Common myeloid progenitor, CD34-positive (primary cell): ENCODE measurements at places on chromosomes 3 and 15.

DNA sequence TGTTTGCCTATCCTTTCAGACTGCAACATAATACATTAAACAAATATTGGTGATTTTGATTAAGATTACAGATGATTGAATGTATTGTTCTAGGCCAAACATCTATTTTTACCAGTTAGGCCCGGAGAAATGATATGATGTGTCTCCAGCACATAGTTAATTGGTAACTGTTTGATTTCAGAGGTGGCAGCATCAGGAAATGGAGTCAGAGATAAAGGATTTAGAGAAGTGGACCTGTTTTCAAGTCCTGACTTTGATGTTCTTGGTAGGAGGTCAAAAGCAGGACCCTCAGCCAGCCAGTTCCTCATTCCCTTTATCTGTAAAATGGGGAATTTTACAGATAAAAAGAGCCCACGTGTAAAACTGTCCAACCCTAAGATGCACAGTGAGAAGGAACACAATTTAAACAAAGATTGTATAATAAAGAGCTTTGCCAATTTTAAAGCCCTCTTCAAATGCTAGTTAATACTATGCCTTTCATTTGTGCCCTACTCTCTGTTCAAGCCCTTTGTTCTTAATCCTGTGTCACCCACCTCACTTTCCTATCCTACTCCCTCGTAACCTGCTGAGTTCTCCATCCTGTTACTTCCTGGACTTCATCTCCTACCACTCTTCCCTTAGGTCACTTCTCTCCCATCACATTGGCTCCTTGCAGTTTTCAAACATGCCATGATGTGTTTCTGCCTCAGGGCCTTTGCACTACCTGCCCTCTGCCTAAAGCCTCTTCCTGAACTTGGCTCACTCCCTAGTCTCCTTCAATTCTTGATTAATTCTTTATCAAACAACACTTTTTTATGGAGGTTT, 2.5 kb downstream of the TMEM212 start:
- DNase-seq = no peak

GRCh38 chr15:79878078-79878705, 18.6 kb downstream of the MTHFS start:
- no peak for DNase-seq

DNA sequence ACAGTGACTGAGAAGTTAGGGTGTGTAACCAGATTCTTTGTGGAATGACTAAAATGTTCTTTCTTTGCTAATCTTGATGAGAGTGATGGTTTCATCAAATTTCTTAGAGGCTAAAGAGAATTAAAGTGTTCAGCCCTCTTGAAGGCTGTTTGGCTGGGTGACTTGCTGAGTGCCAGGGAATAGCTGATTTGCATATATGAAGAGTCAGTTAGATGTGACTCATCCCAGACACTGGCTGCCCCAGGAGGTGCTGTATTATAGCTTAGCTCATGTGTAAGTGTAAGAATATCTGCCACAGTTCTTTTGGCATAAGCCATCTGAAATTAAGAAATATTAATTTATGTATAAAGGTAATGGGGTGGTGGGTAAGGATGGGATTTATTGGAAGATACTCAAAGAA, 535.1 kb downstream of the NLGN1 start:
- DNase-seq = no peak

- DNase-seq = no peak
Measured at GRCh38 chr15:38877471-38877870, 312.9 kb upstream of the RASGRP1 start.

DNA sequence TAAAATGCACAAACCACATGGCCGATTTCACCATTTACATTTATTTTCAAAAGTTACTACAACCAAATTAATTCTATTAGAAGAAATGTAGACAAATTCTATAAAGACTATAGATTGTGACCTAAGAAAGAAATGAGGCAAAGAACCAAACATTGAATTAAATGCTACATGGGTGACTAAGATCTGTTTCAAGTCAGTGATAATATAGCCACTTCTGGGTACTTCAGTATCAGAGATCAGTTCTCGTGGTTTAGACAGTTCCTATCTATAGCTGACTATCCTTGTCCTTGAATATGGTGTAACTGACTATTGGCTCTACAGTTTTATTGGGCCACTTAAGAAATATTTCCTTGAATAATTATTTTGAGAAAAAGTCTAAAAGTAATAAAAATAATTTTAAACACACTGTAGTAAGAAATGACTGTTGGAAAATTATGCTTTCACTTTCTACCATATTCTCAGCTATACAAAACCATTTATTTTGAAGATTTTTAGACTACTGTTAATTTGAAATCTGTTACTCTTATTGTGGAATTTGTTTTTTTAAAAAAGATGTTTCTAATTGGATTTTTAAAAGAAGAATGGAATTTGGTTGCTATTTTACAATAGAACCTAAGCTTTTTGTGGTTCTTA, 14.1 kb downstream of the KCNMB3 start:
- DNase-seq = no peak

DNA sequence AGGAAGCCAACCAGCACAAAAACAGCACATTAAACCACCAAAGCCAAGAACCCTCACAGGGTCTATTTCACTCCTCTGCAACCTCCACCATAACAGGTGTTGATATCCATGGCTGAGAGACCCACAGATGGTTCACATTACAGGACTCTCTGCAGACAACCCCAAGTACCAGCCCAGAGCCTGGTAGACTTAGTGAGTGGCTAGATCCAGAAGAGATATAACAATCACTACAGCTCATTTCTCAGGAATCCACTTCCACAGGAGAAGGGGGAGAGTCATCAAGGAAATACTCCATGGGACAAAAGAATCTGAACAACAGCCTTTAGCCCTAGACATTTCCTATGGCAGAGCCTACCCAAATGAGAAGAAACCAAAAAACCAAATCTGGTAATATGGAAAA, 168.1 kb upstream of the CD96 start:
- DNase-seq = no peak

DNA sequence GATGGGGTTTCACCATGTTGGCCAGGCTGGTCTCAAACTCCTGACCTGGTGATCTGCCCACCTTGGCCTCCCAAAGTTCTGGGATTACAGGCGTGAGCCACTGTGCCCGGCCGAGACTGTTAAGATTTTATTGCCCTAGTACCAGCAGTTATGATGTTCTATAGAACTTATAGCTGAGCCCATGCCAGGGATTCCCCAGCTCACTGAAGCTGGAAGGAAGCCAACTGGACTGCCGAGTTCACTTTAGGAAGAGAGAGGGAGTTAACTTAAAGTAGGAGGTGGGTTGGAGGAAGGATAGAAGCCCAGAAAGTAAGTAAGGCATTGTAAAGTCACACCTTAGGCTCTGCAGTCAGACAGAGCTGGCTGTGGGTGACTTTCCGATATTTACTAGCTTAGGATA, 101.1 kb upstream of the BOC start:
- DNase-seq = peak; percentile 4

DNA sequence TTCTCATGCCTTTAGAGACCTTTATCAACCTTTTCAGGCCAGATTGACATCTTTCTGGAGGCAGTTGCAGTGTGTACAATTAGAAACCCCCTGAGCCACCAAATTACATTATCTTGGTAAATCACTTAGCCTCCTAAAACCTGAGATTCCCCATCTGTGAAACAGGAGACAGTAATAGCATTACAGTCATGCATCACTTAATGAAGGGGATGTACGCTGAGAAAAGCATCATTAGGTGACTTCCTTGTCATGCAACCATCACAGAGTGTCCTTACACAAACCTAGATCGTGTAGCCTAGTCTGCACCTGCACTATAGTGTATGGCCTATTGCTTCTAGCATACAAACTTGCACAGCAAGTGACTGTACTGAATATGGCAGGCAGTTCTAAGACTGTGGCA, 400.8 kb upstream of the CNTN3 start:
- DNase-seq = no peak

DNA sequence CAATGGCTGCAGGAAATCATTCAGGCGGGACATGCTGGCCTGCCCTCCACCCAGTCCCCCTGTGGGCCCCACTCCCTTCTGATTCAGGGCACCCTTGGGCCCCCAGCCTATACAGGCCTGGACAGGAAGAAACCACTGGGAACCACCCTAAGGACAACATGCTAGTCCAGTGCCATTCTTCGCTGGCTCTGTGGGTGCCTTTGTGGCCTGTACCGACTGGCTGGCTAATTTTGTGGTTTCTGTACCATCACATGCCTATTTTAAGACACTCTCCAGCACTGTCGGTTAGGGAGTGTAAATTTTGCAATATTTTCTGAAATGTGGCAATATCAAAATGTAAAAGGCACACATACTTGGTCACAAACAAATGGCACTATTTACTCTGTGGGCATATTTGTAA, 61.4 kb upstream of the POLG start:
- peak; percentile 78 for DNase-seq

DNA sequence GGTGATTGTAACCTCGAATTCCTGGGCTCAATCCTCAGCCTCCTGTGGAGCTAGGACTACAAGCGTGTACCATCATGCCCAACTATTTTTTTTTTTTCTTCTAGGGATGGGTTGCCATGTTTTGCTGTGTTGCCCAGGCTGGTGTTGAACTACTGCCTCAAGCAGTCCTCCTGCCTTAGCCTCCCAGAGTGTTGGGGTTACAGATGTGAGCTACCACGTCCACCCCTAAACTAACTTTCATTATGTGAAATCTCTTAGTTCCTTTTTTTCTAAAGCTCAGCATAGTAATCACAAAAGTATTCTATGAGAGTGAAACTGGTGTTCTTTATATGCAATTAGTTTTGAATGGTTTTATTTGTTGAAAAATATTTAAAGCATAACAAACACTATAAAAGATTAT, 92.1 kb downstream of the XRN1 start:
- no peak for DNase-seq

DNA sequence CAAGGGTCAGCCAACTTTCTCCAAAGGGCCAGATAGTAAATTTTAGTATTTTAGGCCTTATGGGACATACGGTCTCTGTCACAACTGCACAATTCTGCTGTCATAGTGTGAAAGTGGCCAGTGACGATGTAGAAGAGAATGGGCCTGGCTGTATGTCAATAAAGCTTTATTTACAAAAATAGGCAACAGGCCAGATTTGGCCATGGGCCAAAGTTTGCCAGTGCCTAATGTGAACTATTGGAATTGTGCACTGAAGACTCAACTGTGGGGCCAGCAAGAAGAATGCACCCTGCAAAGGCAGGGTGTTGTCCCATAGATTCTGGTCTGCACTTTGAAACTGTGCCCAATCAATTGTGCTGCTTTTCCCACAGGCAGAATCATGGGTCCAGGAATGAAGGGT, 69.4 kb upstream of the PRR23E start:
- DNase-seq = no peak

GRCh38 chr3:13132281-13132680, 59.1 kb upstream of the IQSEC1 start:
- DNase-seq = no peak

DNA sequence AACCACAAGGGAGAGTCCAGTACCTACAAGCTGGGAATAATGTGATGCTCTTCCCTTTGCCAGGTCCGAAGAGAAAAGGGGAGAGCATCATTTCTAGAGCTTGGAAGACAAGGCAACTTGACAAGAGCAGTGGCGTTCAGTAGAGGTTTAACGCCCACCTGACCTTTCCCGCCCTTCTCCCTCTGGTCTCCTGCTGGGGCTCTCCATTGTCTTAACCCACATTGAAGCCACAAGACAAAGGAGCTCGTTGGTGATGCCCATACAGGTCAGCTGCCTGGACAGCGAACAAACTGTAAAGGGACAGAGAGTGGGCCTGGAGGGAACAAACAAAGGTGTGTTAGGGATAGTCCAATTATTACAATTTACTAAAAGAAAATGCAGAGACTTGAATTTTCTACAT, 13.1 kb upstream of the DUT start:
- DNase-seq = no peak

DNA sequence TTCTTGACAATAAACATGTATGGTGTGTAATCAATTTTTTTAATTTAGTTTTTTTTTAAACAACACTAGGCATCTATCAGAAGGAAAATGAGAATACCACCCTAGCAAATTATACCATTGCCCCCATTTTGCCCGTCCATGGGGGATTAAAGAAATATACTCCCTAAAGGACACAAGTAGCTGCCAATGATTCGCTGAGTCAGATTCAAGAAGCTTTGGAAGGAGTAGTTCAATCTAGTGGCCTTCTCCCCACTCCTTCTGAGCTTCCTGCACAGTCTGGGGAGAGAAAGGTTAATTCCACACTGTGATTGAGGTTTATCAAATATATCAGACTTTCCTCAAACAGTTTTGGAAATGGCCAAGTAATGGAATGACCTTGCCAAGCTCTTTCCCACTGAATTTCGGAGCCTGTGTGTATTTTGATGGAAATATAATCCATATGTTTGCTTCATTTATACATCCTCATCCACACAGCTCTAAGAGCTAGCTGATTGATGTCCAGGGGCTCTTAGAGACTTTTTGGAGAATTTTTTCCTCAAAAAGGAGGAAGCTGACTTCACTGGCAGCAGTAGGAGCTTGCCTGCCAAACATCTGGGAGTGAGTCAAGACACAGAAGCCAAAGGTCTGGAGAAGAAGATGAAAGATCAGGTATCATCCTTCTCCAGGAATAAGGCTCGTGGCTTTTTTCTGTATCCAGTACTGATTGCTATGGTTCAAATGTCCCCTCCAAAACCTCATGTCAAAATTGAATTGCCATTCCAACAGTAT, 478.5 kb upstream of the PROK2 start:
- no peak for DNase-seq

- no peak for DNase-seq
Measured at GRCh38 chr15:33825453-33825852, 142.8 kb upstream of the CHRM5 start.

GRCh38 chr3:59756934-59757333, 707.1 kb upstream of the CFAP20DC start:
- DNase-seq = no peak

GRCh38 chr3:58490860-58491501, 915 bp upstream of the KCTD6 start:
- no peak for DNase-seq

DNA sequence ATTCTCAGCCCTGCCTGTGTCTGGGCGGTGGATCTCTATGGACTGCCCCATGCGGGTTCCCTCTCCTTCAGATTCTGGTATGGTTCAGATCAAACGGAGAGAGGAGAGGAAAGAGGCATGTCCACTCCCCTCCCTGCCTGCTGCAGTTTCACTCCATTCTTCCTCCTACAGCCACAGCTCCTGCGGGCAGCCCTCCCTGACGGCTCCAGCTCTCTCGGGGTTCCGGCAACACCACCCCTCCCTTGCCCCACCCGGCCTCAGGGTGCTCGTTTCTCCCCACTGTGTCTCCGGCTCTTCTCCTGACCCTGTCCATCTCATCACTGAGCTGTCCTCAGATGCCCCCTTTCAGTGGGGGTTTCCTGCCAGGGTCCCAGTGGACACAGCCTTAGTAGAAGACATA, 13.9 kb downstream of the TRH start:
- no peak for DNase-seq

- DNase-seq = no peak
Measured at GRCh38 chr15:101042320-101042719, 123.2 kb downstream of the LRRK1 start.

DNA sequence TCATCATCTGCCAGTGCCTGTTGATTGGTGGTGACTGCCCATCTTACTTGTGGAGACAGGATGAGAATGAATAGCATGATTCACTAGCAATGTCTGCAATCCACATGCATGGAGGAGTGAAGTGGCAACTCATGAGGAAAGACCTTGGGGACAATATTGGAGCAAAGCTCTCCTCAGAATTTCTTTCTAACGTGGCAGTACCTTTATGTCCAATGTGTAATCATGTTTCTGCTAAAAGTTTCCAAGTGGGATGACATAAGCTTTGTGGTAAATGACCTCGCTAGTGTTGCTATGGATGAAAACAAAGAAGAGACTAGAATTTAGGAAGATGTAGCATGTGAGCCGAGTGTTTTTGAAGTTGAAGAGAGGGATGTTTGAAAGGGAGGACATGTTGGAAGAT, 117.8 kb downstream of the CPNE4 start:
- no peak for DNase-seq
